ENCODE measurements at places on chromosomes 6 and 20.

GRCh38 chr6:134634966-134635365 is 314.9 kb downstream of the ALDH8A1 start:
- no peak overlapping the region for H3K27ac ChIP-seq
- no peak for DNase-seq
- H3K4me1 ChIP-seq: no peaks in the 10 kb centered on the region
- no peaks in the 10 kb centered on the region for H3K36me3 ChIP-seq
- H3K27me3 ChIP-seq: no peaks in the 10 kb centered on the region

GRCh38 chr20:61880706-61881105 is 185.0 kb downstream of the TAF4 start:
- H3K27ac ChIP-seq: no peak overlapping the region
- no peak overlapping the region for H3K4me3 ChIP-seq

DNA sequence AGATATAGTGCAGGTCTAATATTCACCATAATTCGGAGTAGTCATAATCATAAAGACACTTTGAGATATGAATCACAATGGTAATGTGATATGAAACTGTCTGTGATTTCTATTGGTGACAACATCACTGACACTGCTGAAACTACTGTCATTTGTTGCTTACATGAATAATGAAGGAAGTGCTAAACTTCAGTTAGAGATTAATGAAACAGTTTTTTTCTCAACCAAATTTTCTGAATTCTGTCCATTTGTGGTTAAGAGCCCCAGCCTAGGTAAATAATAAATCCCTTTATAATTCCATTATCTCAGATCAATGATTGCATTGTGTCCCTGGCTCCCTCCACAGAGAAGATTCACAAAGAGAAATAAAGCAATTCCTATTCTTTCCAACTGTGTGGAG is 122.6 kb downstream of the HIVEP2 start:
- H3K4me1 ChIP-seq: peaks cover 15% of the 10 kb centered on the region
- no peak overlapping the region for H3K4me3 ChIP-seq
- H3K27ac ChIP-seq: no peak overlapping the region
- H3K27me3 ChIP-seq: no peaks in the 10 kb centered on the region
- DNase-seq: no peak

DNA sequence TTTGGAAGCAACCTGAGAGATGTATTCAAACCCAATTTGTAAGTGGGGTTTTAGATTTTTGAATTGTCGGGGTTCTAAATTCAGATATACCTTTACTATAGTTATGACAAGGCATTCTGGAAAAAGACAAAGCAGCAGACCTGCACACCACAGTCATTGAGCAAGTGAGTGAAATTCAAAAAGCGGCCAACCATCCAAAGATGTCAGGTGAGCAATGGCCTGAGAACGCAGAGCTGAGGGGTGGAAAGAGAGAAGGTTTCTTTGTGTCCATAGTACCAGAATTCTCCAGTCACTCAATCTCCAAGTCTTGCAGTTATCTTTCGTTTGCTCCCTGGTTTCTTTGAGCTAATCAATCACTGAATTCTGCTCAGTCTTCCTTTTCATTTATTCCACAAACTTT is 1.8 kb upstream of the FRK start:
- H3K36me3 ChIP-seq: no peaks in the 10 kb centered on the region
- no peak overlapping the region for H3K4me3 ChIP-seq
- peaks cover 8% of the 10 kb centered on the region for H3K4me1 ChIP-seq
- H3K27ac ChIP-seq: no peak overlapping the region
- DNase-seq: no peak
- no peaks in the 10 kb centered on the region for H3K27me3 ChIP-seq

GRCh38 chr6:34529665-34530327 is 26.3 kb downstream of the SPDEF start:
- no peaks in the 10 kb centered on the region for H3K36me3 ChIP-seq
- peaks cover 18% of the 10 kb centered on the region for H3K27me3 ChIP-seq
- no peak for DNase-seq
- H3K4me3 ChIP-seq: no peak overlapping the region

DNA sequence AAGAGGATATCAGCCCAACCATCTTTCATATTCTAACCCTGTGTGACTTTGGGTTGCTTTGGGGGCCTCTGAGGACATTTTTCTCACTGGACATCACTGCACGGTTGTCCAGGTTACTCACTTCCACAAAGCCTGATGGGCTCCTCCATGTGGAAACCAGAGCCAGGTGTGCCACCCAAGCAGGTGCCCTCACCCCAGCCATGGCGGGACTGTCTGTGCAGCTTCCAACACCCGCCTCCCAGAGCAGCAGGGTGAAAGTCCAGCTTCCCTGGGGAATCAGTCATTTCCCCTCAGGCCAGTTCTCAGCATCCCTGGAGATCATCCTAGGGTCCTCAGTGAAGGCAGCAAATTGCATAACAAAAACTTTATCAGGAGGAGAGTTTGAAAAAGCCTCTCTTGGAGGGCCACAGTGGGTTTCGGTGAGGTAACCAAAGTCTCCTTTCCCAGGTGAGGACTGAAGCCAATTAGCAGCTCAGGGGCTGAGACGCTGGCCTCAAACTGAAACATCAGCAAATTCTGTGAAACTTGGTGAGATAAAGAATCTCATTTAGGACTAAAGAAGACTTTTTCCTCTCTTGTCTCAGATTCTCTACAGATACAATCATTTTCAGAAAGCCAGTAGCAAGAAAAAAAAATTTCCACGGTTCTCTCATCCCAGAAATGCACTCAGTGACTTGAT is 289.6 kb upstream of the CDH4 start:
- no peaks in the 10 kb centered on the region for H3K27me3 ChIP-seq
- no peak for DNase-seq
- no peak overlapping the region for H3K4me3 ChIP-seq

DNA sequence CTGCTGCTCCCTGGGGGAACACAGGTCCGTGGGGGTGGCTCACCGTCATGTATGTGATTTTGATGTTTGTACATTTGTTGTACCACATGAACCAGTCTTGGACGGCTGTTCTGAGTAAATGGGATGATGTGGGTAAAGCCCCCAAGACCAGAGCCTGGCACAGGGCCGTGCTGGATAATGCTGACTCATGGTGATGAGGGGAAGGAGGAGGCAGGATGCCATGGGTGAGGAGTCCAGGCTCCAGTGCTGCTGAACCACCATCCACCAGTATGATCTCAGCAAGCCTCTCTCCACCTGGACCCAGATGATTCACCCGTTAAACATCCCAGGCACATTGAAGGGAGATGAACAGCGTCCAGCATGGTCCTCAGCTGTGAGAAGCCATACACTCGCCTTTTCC is 9.6 kb upstream of the APCDD1L start:
- H3K4me3 ChIP-seq: no peak overlapping the region
- DNase-seq: peak; percentile 85
- H3K36me3 ChIP-seq: no peaks in the 10 kb centered on the region
- H3K4me1 ChIP-seq: peaks cover 20% of the 10 kb centered on the region
- H3K27me3 ChIP-seq: no peaks in the 10 kb centered on the region

GRCh38 chr6:42071881-42072583 is 21.7 kb downstream of the TAF8 start:
- H3K36me3 ChIP-seq: peaks cover 47% of the 10 kb centered on the region
- H3K27ac ChIP-seq: no peak overlapping the region
- no peak for DNase-seq
- H3K4me1 ChIP-seq: no peaks in the 10 kb centered on the region
- no peaks in the 10 kb centered on the region for H3K27me3 ChIP-seq
- no peak overlapping the region for H3K4me3 ChIP-seq

GRCh38 chr6:157613011-157613522 is 210.0 kb upstream of the SNX9 start:
- peak; percentile 97 for DNase-seq
- H3K4me1 ChIP-seq: peaks cover 22% of the 10 kb centered on the region

GRCh38 chr20:7585126-7585679 is 355.1 kb downstream of the HAO1 start:
- no peak overlapping the region for H3K4me3 ChIP-seq
- no peaks in the 10 kb centered on the region for H3K27me3 ChIP-seq
- H3K27ac ChIP-seq: no peak overlapping the region
- DNase-seq: no peak
- H3K36me3 ChIP-seq: no peaks in the 10 kb centered on the region

GRCh38 chr20:53677447-53678314 is 84.0 kb upstream of the ZNF217 start:
- no peak overlapping the region for H3K4me3 ChIP-seq
- no peaks in the 10 kb centered on the region for H3K27me3 ChIP-seq
- DNase-seq: peak; percentile 46
- peaks cover 10% of the 10 kb centered on the region for H3K4me1 ChIP-seq
- H3K36me3 ChIP-seq: no peaks in the 10 kb centered on the region

DNA sequence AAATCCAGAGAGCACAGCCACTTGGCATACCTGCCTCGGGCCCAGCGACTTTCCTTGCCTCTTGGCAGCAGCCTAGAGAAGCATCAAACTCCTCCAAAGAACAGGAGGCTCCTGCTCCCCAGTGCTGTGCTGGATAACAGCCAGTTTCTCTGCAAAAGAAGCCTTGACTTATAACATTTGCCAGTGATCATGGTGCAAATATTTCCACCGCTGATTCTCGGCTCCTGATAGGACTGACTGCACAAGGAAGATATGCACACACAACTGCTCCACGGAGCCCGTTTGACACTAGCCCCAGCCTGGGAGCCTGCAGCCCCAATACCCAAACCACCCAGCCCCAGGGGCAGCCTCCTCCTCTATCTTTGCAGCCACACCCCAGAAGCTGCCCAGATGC is 17.5 kb downstream of the ACSS1 start:
- H3K36me3 ChIP-seq: no peaks in the 10 kb centered on the region
- peaks cover 7% of the 10 kb centered on the region for H3K4me1 ChIP-seq
- peaks cover 12% of the 10 kb centered on the region for H3K27me3 ChIP-seq
- no peak overlapping the region for H3K4me3 ChIP-seq

DNA sequence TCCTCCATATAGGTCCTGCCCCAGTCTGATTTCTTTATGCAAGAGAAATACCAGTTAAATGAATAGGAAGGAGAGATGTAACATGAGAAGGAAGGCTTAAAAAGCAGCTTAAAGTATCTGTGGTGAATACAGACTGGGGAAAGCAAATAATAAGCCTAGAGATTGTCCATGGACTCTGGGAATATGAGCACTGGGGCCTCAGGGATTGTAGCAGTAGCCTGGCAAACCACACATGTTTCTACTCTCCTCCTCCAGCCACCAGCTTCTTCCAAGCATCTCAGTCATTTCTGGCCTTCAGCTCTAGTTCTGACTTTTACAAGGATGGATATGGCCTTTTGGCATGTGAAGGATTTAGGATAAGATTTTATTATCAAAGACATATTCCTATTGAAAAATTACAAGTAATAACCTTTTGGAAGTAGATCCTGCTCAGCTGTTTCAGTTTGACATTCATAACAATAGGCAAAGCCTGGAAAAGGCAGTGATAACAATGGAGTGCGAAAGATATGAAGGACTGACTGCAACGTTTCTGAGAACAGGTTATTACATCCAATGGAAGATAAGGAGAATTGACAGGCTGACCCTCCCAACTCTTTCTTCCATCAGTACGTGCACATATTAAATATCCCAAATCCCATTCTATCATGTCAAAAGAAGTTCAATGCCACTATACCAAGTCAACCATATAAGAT is 41.6 kb downstream of the CYP39A1 start:
- no peaks in the 10 kb centered on the region for H3K27me3 ChIP-seq
- no peaks in the 10 kb centered on the region for H3K4me1 ChIP-seq
- no peak for DNase-seq

DNA sequence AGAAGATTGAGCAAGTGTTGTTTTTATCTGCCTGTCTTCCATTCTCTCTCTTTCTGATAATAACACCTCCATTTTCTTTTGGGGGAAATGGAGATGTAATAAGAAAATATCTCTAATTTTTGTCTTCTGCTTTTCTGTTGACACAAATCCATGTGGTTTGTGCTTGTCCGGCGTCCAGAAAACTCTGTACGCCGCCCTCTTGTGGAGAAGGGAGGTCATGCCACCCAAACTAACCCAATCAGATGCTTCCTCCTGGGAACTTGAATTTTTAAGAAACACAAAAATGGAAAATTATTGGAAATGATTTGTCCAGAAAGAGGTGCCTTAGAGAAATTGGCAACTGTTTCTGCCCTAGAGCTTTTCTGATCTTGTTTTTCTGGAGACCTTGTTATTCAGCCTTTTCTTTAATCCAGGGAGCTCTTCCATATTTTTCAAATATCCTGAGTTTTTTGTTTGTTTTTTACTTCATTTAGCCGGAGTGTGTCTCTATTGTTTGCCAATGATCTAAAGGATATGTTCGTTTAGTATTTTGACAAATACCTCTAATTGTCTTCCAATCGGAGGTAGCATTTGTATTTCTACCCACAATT is 17.8 kb upstream of the FNDC1 start:
- peak; percentile 58 for DNase-seq
- no peak overlapping the region for H3K27ac ChIP-seq
- H3K36me3 ChIP-seq: no peaks in the 10 kb centered on the region

GRCh38 chr20:19918965-19919329 is 98.2 kb upstream of the NAA20 start:
- H3K36me3 ChIP-seq: peaks cover 7% of the 10 kb centered on the region
- H3K27me3 ChIP-seq: no peaks in the 10 kb centered on the region
- peaks cover 5% of the 10 kb centered on the region for H3K4me1 ChIP-seq
- no peak overlapping the region for H3K4me3 ChIP-seq
- no peak overlapping the region for H3K27ac ChIP-seq
- no peak for DNase-seq

DNA sequence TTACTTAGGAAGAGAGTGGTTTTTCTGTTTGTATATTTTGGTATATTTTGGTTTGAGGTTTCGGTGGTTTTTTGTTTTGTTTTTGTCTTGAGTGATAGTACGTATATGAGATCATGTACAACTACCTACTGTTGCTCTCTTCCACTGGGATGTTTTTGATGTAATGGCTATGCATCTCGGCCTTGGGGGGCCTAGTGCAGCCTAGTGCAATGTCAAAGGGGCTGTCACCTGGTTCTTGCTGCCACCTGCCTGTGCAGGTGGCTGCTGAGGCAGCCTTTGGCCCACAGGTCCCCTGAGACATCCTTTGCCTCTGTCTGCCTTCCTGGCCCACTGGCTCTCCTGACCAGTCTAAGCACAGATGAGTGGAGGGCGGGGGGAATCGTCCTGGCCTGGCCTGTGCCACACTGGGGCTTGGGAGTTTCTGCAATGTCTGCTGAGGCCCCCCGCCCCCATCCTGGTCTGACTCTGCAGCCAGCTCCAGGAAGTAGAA is 546.6 kb downstream of the CD83 start:
- H3K4me1 ChIP-seq: peaks cover 20% of the 10 kb centered on the region
- no peak overlapping the region for H3K4me3 ChIP-seq
- no peak overlapping the region for H3K27ac ChIP-seq
- H3K36me3 ChIP-seq: no peaks in the 10 kb centered on the region
- DNase-seq: peak; percentile 56
- H3K27me3 ChIP-seq: peaks cover 2% of the 10 kb centered on the region

- no peak for DNase-seq
- H3K36me3 ChIP-seq: no peaks in the 10 kb centered on the region
- H3K27me3 ChIP-seq: peaks cover 18% of the 10 kb centered on the region
- no peak overlapping the region for H3K4me3 ChIP-seq
Measured at GRCh38 chr20:22799687-22800086, 215.3 kb upstream of the FOXA2 start.

GRCh38 chr6:83514866-83515466 is 2.6 kb downstream of the PRSS35 start:
- no peaks in the 10 kb centered on the region for H3K27me3 ChIP-seq
- no peaks in the 10 kb centered on the region for H3K36me3 ChIP-seq
- H3K4me3 ChIP-seq: no peak overlapping the region

- no peaks in the 10 kb centered on the region for H3K27me3 ChIP-seq
- no peak for DNase-seq
- H3K36me3 ChIP-seq: no peaks in the 10 kb centered on the region
- peak overlapping the region; percentile 87 for H3K27ac ChIP-seq
Measured at GRCh38 chr6:85402071-85402470, 47.8 kb upstream of the NT5E start.

GRCh38 chr6:167687116-167687725 is 139.5 kb upstream of the AFDN start:
- no peak overlapping the region for H3K4me3 ChIP-seq
- H3K36me3 ChIP-seq: no peaks in the 10 kb centered on the region
- no peaks in the 10 kb centered on the region for H3K27me3 ChIP-seq
- no peaks in the 10 kb centered on the region for H3K4me1 ChIP-seq
- H3K27ac ChIP-seq: no peak overlapping the region
- no peak for DNase-seq
